Brain (organoid and tissue), 16 donors: ENCODE measurements at places on chromosomes 7 and 10. TPM values are rescaled to one million over a fixed set of nuclear protein-coding genes. Genes with fewer than 3 reads are reported as not detected.

MALRD1 gene
- polyA plus RNA-seq, result 0.24 TPM

EBF3 gene
- 22.3 TPM for polyA plus RNA-seq

ITIH2 gene
- 0.54 TPM for polyA plus RNA-seq

SEMA3E gene
- 0.31 TPM for polyA plus RNA-seq

ASAH2 gene
- 0.31 TPM for polyA plus RNA-seq

CDC123 gene
- 86.8 TPM for polyA plus RNA-seq

TMEM236 gene
- 0.05 TPM for polyA plus RNA-seq
